ENCODE measurements at places on chromosomes 13 and 19.

DNA sequence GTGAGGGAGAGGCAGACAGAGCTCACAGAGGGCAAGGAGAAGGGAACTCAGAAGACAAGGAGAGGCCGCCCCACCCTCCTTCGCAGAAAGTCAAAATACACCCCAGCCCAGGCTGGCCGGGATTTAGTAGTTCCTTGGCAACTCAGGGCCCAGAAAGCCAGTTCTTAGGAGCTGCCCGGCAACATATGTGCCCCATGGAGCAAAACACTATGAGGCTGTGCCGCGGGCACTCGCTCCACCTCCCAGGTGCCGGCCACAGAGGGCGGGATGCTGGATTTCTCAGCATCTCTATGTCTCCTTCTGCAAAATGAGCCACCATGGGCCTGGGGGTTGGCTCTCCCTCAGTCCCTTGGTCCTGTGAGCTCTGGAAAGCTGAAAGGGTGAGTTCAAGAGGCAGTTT, 93.8 kb upstream of the CACNA1A start:
- no peak for DNase-seq

DNA sequence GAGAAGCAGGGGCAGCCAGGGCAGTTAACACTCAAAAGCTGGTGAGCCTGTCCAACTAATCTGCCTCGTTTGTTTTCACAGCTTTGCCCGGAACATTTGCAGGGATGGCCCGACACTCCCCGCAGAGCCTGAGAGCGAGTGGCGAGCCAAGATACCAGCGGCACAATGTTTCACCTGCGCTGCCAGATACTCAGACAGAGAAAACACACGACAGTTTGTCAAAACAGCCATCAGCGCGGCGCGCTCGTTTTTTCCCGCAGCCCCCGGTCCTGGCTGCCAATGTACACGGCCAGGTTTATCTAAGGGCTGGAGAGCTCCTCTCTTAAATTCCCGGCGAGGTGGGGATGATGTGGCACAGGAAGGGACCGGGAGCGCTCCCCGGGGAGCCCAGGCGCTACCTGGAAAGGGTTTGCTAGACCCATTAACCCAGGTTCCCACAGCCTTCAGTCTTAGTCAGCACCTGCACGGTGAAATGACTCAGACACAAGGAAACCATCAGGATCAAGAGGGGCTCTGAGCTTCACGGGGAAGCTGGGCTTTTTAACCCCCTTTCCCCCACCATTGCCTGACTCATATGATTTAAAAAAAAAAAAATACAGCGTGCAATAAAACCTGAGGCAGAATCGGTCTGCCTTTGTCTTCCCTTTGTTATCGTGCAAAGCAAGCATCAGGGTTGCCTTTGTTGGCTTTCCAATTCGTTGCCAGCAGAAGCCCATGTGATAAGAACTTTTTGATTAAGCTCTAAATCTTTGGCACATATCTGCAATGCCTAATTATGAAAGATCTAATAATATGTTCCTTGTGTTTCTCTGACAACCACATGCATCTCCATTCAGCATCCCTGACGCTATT, 186.2 kb downstream of the EFNB2 start:
- peak; percentile 20 for DNase-seq

GRCh38 chr13:75635101-75635827, 866 bp upstream of the LMO7 start:
- peak; percentile 34 for DNase-seq

DNA sequence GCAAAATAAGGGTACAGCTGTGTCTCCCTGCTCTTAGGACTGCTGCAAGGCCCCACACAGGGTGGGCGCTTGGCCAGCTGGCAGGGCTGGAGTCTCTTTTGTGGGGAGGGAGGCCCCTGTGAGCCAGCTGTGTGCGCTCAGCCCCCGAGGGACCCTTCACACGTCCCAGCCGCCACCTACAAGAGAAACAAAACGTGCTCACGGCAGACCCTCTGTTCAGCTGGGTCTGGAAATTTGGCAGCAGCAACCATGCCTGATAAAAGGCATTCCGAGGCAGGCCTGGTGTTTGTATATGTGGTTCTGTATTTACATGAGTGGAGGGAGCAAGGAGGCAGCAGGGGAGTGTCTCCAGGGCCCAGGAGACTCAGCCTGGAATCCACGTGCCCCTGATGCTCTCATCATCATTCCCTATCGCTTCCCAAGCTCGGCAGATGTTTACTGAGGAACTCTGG, 49.7 kb downstream of the CRTC1 start:
- peak; percentile 45 for DNase-seq

Data from fibroblast of skin of abdomen (primary cell).